ENCODE measurements at places on chromosomes 6 and 20. TPM values are rescaled to one million over a fixed set of nuclear protein-coding genes. Genes with fewer than 3 reads are reported as not detected.

KCNS1 gene
- total RNA-seq = not detected

TCP11 gene
- total RNA-seq = not detected

CUL7 gene
- total RNA-seq = 20.9 TPM

NDUFAF5 gene
- total RNA-seq = 28.2 TPM

ADGB gene
- 0.31 TPM for total RNA-seq

CGA gene
- not detected for total RNA-seq

CCN6 gene
- total RNA-seq = 0.18 TPM

Data from sciatic nerve (tissue), 2 donors.